ENCODE measurements at places on chromosomes 16 and 17.

DNA sequence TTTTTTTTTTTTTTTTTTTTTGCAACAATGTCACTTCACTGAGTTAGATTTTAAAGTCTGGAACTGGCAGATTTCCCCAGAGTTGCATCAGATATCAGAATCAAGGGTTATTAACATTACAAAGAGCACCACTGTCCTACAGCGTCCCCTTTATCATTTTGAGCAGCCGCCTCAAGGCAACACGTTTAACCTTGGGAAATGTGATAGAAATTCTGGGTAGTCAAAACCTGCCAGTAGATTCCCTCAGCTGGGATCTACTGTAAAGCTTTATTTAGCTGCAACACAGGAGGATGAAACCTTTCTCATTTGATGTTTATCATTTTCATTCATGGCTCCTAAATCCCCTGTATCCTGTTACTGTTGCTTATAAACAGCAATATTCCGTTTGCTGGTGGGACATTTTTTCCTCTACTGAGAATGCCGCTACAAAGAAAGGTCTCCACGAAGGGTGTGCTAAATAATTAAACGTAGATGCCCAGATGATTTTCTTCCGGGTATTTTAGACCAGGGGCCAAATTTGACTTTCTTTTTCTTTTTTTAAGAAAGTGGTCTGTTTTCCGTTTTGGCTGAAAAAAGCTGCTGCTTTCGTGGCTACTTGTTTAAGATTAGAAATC is 436.1 kb upstream of the GOT2 start:
- no peak for DNase-seq

DNA sequence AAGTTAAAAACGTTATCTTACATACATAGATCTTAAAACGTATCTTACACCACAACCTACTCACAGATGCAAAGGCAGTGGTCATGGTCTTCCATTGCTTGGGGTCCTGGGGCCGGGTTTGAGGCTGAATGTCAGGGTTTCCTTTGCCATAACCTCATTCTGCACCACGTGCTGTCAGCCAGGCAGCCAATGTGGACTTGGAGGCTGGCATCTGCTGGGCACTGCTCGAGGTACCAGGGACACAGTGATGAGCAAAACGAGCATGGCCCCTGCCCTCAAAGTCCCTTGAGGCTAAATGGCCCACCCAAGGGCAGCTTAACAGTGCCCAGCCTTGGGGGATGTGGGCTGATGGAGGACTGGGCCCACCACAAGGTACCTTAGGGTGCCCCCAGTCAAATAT is 35.8 kb upstream of the RGS9 start:
- DNase-seq: no peak

DNA sequence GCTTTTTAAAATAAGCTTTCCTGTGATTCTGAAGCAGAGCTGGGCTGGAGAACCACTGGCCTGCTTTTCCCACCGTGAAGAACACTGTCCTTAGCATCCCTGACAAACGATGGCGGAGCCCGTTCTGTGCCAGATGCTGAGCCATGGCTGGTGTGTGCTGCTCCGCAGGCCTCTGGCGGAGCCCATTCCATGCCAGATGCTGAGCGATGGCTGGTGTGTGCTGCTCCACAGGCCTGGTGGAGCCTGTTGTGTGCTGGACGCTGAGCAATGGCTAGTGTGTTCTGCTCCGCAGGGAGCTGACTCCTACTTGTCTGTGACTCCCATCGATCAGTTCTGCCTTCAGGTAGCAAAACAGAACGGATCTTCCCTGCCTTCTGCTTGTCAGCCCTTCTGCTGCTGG is 4.3 kb downstream of the ENDOV start:
- no peak for DNase-seq

DNA sequence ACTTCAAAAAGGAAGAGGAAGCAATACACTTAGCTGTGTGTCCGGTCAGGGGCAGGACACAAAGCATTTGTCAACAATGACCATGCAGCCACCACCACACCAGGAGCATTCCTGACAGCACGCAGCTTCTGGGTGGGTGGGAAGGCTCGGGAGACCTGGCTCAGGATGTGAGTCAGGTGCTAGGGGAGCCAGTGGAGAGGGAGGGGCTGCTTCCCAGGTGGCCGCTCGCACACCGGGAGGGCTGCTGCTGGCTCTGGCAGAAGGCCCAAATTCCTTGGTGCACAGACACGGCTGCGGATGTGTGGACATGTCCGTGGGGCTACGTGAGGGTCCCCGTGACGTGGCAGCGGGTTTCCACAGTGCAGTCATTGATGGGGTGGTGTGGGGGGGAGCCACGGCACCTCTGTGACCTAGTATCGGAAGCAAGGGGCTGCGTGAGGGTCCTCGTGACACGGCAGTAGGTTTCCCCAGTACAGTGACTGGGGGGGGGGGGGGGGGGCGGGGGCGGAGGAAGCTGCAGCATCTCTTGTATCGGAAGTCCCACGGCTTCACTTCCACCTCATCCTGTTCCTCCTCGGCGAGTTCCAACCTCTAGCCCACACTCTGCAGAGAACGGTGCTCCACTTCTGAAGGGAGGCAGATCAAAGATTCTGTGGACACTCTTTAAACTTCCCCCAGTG is 112.8 kb downstream of the ZNF778 start:
- no peak for DNase-seq

DNA sequence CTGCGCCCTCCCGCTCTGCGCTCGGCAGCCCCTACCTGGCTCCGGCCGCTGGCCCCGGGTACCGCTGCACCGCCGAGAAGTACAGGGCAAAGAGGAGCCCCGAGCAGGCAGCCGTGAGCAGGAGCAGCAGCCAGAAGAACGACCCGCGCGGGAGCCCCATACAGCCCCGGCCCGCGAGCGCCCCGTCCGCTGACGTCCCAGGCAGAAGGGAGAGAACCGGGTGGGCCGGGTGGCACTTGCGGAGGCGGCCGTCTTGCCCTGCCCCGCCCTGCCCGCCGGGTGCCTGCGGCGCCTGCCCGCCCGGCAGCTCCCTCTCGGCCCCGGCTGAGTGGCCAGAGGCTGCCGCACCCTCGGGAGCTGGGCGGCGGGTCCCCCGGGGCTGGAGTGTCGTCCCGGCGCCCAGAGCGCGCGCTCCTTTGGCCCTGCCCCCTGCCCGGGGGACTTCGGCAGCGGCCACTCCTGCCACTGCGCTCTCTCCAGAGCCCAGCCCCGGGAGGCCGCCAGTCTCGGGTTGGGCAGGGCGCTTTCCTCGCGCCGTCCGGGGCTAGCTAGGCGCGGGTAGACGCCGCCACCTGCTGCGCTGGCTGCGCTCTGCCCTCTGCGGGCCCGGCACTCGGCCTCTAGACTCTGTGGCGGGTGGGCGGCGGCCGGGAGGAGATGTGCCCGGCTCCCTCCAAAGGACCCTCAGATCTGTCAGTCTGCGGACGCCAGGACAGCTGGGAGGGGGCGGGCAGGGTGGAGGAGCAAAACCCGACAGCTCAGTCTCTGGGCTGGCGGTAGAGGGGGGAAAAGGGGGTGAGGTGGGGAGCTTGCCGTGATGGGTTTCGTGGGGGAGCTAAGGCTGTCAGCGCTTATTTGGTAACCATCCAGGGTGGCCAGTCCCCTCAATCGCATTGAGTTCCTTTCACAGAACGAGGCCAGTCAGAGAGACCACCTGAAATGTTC is at the start of gene ST6GALNAC2:
TSS of gene ST6GALNAC2 (minus strand) at position 212 of the 945 bp plus-strand sequence. CDS start at position 160, 52 bp downstream.
- no peak for DNase-seq

GRCh38 chr17:2419486-2419885 is 18.6 kb upstream of the MNT start:
- DNase-seq: no peak

- DNase-seq: no peak
Observed at GRCh38 chr16:23499801-23500200, 10.5 kb downstream of the GGA2 start.

Data from spinal cord (tissue), 10 donors.